ENCODE measurements at places on chromosomes 2 and 18.

DNA sequence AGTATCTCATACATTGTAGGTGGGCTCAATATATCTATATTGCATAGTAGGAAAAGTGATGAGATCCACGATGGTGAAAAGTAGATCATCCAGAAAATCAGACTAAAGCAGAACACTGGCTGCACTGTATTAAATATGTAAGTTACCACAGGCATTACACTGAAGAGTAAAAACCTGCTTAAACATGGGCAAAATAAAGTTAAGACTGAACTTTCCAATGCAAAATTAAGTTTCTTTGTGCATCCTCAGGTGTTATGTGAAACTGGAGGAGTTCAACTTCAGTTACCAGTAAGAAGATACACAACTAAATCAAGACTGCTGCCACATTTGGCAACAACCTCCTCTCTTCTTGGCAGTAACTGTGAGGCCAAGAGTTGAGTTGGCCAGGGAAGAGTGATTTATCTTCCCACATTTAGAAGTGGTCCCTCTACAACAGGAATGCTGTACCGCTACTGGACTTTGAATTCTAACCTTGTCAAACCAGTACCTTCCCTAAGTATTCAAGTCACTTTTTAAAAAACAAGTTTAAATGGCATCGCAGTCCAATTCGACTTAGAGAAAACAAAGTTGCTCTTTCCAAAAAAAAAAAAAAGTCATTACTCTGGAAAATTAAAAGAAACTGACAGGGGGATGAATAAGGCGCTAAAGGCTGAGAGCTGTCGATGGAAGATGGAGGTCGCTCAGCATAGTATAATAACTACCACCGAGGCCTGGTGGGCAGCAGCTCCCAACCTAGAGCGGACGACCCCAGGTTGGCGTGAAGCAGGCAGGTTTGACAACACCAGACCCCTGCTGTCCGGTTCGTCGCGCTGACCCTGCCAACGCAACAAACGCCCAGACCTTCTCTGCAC is 1.1 kb downstream of the MAP4K3 start:
- no peak for DNase-seq

- DNase-seq: no peak
Measured at GRCh38 chr2:101958061-101958460, 33.7 kb upstream of the IL1R2 start.

DNA sequence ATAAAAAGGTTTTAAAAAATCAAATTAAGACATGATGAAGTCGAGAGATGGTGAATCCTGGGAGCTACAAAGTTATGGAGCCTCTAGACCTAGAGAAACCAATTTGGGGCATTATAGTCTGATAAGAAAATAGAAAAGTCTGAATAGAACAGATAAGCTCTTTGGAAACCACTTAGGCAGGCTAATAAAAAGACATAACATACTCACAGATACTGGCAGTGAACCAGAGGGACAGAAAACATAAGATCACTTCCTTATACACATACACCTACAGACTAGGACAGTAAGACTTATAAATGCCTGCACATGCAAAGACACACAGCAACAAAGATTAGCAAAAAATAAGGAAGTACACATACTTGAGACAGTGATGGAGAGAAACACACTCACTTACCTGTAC is 20.0 kb downstream of the SMC6 start:
- no peak for DNase-seq

GRCh38 chr2:105237045-105237765 is 4.3 kb upstream of the GPR45 start:
- DNase-seq: no peak

GRCh38 chr2:85635011-85635410 is 19.0 kb downstream of the USP39 start:
- no peak for DNase-seq

GRCh38 chr2:1886405-1886992 is 142.2 kb upstream of the PXDN start:
- no peak for DNase-seq

- no peak for DNase-seq
Measured at GRCh38 chr2:85008252-85008651, 37.3 kb downstream of the KCMF1 start.

GRCh38 chr2:42117923-42118753 is 51.0 kb upstream of the EML4 start:
- DNase-seq: no peak

GRCh38 chr18:45291621-45292615 is 323.4 kb upstream of the SLC14A2 start:
- DNase-seq: no peak

DNA sequence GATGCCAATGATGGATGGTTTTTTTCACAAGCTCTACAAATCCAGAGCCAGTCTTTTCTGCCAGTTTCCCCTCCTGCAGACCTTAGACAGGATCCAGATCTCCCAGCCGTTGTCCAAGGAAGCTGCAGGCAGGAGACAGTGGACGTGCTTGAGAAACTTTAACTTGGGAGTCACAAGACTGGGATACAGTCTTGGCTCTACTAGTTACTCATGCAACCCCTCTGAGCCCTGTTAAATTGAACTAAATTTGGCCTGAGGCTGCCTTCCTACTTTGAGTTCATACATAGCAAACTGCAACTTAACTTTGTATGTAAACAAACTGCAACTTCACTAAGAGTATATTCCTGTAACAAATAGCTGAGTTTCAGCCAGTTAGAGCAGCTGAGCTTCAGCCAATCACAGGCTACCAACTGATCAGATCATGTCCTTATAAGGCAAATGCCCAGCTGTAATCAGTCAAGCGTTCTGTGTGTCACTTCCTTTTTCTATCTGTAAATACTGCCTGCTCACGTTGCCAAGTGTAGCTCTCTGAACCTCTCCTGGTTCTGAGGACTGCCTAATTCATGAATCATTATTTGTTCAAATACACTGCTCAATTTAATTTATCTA is 140.9 kb downstream of the CAPN13 start:
- no peak for DNase-seq

- DNase-seq: no peak
Measured at GRCh38 chr18:34926683-34927082, 114.5 kb upstream of the MAPRE2 start.
